ENCODE measurements at places on chromosomes 7 and 10. TPM values are rescaled to one million over a fixed set of nuclear protein-coding genes. Genes with fewer than 3 reads are reported as not detected.

The FXYD4 gene
- total RNA-seq = not detected

The CTTNBP2 gene
- total RNA-seq = 0.33 TPM

The NEUROD6 gene
- not detected for total RNA-seq

The CREB5 gene
- total RNA-seq = 5.3 TPM

The C10orf95 gene
- total RNA-seq = not detected

The UNCX gene
- not detected for total RNA-seq

The FBXL13 gene
- total RNA-seq = 0.26 TPM

The ELN gene
- 0.13 TPM for total RNA-seq

The GSTO2 gene
- 1.5 TPM for total RNA-seq

The ITPRID1 gene
- not detected for total RNA-seq

The HKDC1 gene
- total RNA-seq = 11.6 TPM

The LRRC18 gene
- total RNA-seq = not detected

The SLC16A9 gene
- 0.07 TPM for total RNA-seq

The NPFFR1 gene
- not detected for total RNA-seq

The STEAP1B gene
- not detected for total RNA-seq

The XRCC2 gene
- 3.3 TPM for total RNA-seq

The HOXA4 gene
- total RNA-seq = 1.2 TPM

The LAMB1 gene
- 104 TPM for total RNA-seq

The FAM25G gene
- not detected for total RNA-seq

The NUB1 gene
- total RNA-seq = 39.6 TPM
